ENCODE measurements at places on chromosomes 4 and X.

DNA sequence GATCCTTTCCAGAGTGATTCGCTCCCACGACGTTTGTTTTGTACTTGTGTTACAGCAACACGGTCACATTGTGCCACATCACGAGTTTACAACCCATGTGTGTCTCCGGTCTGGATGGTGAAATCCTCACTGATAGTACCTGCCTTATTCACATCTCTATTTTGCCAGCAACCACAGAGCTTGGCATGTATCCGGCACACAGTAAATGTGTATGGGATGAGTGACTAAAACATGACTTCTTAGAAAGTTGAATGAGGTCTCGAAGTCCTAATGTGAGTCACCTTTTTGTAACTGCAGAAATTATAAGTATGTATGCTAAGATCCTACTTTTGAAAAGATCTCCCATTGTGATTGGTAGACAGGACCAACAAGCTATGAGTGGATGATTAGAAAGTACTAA lies 7.5 kb downstream of the STOX2 start:
- no peak for DNase-seq

- no peak for DNase-seq
These were observed 13.0 kb upstream of the SLC25A5 start for GRCh38 chrX:119455264-119455663.

DNA sequence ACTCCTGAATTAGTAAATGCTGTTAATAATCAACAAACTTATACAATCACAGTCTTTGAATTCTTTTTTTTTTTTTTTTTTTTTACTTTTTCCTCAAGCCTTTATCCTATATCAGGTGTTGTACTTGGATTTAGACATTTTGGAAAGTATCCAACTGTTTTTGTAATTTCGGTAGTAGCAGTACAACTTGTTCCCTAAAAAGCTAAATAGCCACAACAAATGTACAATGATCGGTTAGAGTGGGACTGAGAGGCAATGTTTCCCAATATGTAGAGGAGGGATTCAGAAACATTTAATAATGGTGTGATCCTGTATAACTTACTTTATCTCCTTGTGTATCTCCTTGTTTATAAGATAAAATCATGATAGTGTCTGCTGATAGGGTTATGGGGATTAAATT lies 343.1 kb downstream of the GRID2 start:
- DNase-seq: no peak

- no peak for DNase-seq
These were observed 862.2 kb downstream of the TRIML1 start for GRCh38 chr4:189001283-189001970.

DNA sequence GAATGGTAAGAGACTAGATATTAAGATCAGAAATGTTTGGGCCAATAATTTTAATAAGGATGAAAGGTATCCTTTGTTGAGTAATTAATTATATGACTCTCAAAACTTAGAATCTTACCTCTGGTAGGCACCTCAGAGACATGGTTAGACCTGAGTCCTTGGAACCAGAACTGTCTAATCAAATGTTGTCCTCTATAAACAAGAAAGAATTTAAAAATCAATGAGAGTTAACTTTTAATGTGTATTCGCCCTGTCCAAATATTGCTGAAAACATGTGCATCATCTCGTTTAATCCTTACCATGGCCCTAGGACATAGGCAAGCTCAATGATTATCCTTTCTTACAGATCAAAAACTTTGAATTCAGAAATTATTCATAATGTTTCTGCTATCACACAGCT lies 24.0 kb upstream of the NUDT11 start:
- DNase-seq: no peak

DNA sequence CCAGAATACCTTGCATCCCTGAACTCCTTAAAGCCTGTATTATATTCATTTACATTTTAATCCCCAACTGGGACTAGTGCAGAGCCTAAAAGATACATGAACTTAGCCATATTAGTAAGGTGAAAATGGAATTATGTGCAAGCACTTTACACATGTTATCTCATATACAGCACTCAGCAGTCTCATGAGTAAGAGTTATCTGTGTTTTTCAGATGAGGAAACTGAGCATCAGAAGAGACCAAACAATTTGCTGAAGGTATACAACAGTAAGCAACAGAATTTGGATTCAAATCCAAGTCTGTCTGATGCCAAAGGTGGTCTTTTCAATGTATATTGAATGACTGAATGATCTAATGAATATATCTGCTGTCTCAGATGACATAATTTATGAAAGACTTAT lies 12.3 kb downstream of the ATP7A start:
- no peak for DNase-seq

DNA sequence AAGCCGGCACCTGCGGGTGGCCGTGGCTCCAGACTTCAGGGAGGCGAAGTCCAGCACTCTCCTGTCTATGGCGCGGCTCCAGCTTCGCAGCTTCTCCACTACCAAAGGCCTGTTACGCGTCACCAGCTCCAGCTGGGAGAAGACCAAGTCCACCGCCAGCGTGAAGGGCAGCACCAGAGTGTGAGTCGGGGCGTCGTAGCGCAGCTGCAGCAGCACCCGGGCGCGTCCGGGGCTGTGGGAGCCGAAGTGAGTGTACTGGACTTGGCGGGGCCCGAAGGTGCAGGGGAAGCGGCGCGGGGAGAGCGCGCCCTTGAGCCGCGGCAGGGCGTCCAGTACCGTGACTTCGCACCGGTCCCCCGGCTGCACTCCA lies 444 bp downstream of the FREM3 start:
- DNase-seq: peak; percentile 42

DNA sequence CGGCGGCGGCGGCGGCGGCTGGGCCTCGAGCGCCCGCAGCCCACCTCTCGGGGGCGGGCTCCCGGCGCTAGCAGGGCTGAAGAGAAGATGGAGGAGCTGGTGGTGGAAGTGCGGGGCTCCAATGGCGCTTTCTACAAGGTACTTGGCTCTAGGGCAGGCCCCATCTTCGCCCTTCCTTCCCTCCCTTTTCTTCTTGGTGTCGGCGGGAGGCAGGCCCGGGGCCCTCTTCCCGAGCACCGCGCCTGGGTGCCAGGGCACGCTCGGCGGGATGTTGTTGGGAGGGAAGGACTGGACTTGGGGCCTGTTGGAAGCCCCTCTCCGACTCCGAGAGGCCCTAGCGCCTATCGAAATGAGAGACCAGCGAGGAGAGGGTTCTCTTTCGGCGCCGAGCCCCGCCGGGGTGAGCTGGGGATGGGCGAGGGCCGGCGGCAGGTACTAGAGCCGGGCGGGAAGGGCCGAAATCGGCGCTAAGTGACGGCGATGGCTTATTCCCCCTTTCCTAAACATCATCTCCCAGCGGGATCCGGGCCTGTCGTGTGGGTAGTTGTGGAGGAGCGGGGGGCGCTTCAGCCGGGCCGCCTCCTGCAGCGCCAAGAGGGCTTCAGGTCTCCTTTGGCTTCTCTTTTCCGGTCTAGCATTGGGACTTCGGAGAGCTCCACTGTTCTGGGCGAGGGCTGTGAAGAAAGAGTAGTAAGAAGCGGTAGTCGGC lies 528 bp downstream of the FMR1 start:
- peak; percentile 49 for DNase-seq

DNA sequence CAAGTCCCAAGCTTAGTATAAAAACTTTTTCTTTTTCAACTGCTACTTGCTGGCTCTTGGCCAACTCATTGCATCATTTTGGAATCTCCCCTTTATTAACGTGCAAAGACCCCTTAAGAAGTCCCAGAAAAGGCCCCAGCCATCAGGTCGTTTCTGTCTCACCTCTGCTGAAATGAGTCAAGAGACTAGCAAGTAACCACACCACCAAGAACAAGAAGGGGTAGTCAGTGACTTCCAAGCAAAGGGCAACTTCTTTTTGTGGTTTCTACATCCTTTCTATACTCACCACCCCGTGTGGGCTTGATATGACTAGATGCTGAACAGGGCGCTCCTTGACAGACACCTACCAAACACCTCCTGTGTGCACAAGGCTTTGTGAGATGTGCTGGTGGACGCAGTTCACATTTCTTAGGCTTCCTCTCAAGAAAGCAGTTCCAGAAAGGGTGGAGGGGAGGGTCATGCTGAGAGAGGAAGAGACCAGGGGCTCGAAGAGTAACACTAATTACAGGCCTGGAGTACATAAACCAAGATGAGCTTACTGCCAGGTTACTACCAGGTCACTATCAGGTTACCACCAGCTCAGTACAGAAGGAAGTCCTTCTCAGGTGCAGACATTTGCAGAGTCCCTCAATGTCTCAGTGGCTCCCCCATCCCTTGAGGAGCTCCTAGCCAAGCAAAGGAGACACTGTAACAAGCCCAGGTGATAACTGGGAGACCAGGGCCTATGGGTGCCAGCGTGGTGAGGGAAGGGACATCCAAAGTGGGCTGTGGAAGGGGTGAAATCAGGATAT lies 19.3 kb downstream of the JAKMIP1 start:
- no peak for DNase-seq

DNA sequence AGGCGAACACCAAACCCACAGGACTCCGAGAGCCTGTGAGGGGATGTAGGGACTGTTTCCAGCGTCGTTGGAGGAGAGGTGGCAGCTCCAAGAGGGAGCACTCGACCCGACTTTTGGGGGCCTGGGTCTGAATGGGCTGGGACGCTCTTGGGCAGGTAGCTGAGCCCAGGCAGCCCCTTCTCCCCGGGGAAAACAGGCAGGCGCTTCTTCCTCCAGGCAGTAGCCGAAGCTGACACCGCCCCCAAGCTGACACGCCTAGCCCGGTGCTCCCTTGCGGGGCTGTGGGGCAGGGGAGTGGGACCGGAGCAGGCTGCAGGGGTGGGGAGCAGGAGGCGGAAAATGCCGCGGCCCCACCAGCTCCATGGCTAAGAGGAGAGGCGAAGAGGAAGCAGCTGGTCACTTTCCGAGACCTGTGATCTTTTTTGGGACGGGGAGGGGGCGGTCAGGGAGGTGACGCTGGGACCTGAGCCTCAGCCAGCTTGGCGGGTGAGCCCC lies 4.2 kb downstream of the NKX1-1 start:
- no peak for DNase-seq

DNA sequence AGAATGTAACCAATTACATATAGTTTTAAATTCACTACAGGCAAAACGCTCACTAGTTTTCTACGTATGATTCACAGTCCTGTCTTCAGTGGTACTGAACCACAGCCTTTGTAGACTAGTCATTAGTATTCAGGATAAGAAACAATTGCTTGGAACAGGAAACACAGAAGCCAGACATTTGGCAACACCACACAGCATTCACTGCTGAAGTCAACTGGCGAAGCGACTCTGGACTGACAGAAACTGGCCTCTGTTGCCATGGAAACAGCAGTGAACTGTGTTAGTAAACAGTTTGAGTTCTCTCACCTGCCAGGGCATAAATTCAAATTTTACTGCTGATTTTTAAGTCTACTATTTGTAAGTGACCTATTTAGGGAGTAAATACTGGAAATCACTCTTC lies 57.6 kb downstream of the MAPK10 start:
- no peak for DNase-seq

GRCh38 chr4:81503586-81503985 lies 31.9 kb upstream of the RASGEF1B start:
- no peak for DNase-seq

DNA sequence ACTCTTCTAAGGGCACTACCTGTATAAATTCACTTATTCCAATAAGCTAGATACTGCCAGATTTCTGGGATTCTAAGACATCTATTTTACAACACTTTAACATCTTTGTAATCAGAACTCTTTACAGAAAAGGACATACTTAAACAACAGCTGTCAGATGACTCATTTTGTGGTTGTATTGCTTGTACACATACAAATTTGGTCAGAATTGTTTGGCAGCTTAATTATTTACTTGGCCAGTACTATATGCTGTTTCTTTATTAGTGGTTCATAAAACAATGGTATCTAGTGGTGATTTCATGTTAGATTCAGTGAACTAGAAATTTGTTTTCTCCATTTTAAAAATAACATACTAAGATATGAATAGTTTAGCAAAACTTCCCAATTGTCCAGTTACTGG lies 27.2 kb downstream of the PALLD start:
- DNase-seq: no peak

DNA sequence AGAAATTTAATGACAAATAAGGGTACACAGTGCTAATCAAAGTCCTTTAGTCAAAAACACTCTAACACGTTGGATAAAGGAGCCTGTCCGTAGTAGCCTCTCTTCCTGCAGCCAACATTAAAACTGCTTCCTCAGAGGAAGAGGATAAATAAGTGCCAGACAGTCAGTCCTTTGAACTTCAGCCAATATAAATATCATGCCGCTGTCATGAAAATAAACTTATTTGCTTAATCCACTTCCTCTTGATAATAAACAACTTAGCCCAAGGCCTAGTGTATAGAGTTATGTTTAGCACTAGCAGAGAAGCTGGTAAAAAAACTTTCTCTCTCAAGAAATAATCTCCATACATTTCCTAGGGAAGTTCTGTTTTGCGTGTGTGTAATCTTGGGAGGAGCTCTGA lies 196.7 kb downstream of the HS3ST1 start:
- no peak for DNase-seq

DNA sequence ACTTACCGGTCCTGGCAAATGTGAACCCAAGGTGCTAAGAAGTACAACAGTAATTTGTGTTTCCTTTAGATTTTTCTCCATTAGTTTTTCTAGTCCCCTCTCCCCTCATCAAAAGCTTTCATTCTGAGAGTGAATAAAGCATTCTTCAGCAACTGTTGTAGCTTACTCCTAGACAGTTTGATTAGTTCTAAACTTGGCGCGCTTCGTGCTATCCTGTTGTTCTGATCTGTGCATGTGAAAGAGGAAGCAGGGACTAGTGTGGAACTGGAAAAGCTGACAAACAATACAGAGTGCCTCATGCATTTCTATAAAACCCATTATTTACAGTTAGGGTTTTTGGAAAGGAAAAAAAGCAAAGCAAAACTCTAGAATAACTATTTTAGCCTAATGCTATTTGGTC lies 556.9 kb upstream of the SLIT2 start:
- no peak for DNase-seq

- no peak for DNase-seq
These were observed 9.6 kb downstream of the UBA6 start for GRCh38 chr4:67691328-67691727.

DNA sequence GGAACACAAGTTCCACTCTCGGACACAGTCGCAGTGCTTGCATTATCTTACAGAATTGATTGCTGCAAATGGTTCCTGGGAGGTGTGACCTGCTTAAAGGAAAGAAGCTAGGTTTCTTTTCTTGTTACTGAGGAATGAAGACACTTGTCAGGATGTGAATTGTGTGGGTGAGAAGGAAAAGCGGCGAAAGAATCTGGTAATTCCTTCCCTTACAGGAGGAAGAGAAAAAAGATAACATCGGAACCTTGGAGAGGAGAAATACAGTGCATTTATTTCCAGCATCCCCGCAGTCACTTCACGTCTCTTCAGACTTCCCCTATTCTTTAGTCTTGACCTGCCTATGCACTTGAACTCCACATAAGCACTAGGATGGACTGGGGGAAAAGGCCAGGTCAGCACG lies 389 bp upstream of the CCSER1 start:
- DNase-seq: no peak

GRCh38 chr4:105186701-105187161 lies 40.1 kb downstream of the TET2 start:
- DNase-seq: no peak

GRCh38 chrX:119168104-119168503 lies 40.5 kb upstream of the KIAA1210 start:
- no peak for DNase-seq
